ENCODE measurements at places on chromosomes 11 and 22. TPM values are rescaled to one million over a fixed set of nuclear protein-coding genes. Genes with fewer than 3 reads are reported as not detected.

PAX6 gene
- polyA plus RNA-seq: 1.1 TPM

UPK3A gene
- 12.2 TPM for polyA plus RNA-seq

PDGFB gene
- 12.8 TPM for polyA plus RNA-seq

NUP50 gene
- 14.1 TPM for polyA plus RNA-seq

FXYD2 gene
- 45.9 TPM for polyA plus RNA-seq

CSF2RB gene
- polyA plus RNA-seq: not detected

NXPE2 gene
- not detected for polyA plus RNA-seq

APOL3 gene
- polyA plus RNA-seq: 3.8 TPM

MS4A3 gene
- polyA plus RNA-seq: not detected

GRAP2 gene
- 0.15 TPM for polyA plus RNA-seq

SYNGR1 gene
- 3.3 TPM for polyA plus RNA-seq

GAS2 gene
- polyA plus RNA-seq: 26.0 TPM

ROBO4 gene
- 0.47 TPM for polyA plus RNA-seq

GGT1 gene
- polyA plus RNA-seq: 103 TPM

TBX10 gene
- polyA plus RNA-seq: 1.7 TPM

CCDC73 gene
- 0.01 TPM for polyA plus RNA-seq

OR4D5 gene
- polyA plus RNA-seq: not detected

ANGPTL5 gene
- not detected for polyA plus RNA-seq

MOV10L1 gene
- polyA plus RNA-seq: 0.12 TPM

ADORA2A gene
- polyA plus RNA-seq: 5.0 TPM

SLC5A12 gene
- polyA plus RNA-seq: not detected

RPUSD4 gene
- polyA plus RNA-seq: 51.6 TPM

MMP12 gene
- not detected for polyA plus RNA-seq

LARGE2 gene
- 8.5 TPM for polyA plus RNA-seq

SLC37A2 gene
- polyA plus RNA-seq: 3.8 TPM

CHADL gene
- polyA plus RNA-seq: 6.1 TPM

SLC6A5 gene
- polyA plus RNA-seq: not detected

CYB5R3 gene
- 305 TPM for polyA plus RNA-seq

CRYAB gene
- polyA plus RNA-seq: 0.24 TPM

GLYAT gene
- polyA plus RNA-seq: not detected

SLC22A8 gene
- polyA plus RNA-seq: 0.05 TPM

HMOX1 gene
- polyA plus RNA-seq: 67.4 TPM

SULT4A1 gene
- not detected for polyA plus RNA-seq

GSTT2 gene
- not detected for polyA plus RNA-seq

P2RX6 gene
- 0.20 TPM for polyA plus RNA-seq

H19 gene
- 1.3 TPM for polyA plus RNA-seq

CCDC188 gene
- not detected for polyA plus RNA-seq

ANO1 gene
- not detected for polyA plus RNA-seq

TMEM126A gene
- polyA plus RNA-seq: 33.8 TPM

STK33 gene
- polyA plus RNA-seq: 2.7 TPM

OR5D14 gene
- polyA plus RNA-seq: not detected

IGSF9B gene
- polyA plus RNA-seq: not detected

POU2AF2 gene
- polyA plus RNA-seq: 0.12 TPM

GAL3ST3 gene
- not detected for polyA plus RNA-seq

CAPN5 gene
- polyA plus RNA-seq: 2.1 TPM

PGGHG gene
- polyA plus RNA-seq: 14.8 TPM

ZP1 gene
- 0.16 TPM for polyA plus RNA-seq

MYOD1 gene
- not detected for polyA plus RNA-seq

TEX54 gene
- not detected for polyA plus RNA-seq

RNF26 gene
- polyA plus RNA-seq: 26.3 TPM

APOBEC3H gene
- 0.20 TPM for polyA plus RNA-seq

SCGB1C1 gene
- not detected for polyA plus RNA-seq

GDPD5 gene
- polyA plus RNA-seq: 55.2 TPM

OR1S1 gene
- polyA plus RNA-seq: not detected

SLC22A12 gene
- polyA plus RNA-seq: not detected

OR56A1 gene
- not detected for polyA plus RNA-seq

MMP1 gene
- polyA plus RNA-seq: 0.30 TPM

ZW10 gene
- 5.8 TPM for polyA plus RNA-seq

Measured in HepG2 (cell line).